ENCODE measurements at places on chromosomes 7 and 10. TPM values are rescaled to one million over a fixed set of nuclear protein-coding genes. Genes with fewer than 3 reads are reported as not detected.

The NPTX2 gene
- total RNA-seq, result 4.8 TPM

The PHKG1 gene
- total RNA-seq, result 0.78 TPM

DNA sequence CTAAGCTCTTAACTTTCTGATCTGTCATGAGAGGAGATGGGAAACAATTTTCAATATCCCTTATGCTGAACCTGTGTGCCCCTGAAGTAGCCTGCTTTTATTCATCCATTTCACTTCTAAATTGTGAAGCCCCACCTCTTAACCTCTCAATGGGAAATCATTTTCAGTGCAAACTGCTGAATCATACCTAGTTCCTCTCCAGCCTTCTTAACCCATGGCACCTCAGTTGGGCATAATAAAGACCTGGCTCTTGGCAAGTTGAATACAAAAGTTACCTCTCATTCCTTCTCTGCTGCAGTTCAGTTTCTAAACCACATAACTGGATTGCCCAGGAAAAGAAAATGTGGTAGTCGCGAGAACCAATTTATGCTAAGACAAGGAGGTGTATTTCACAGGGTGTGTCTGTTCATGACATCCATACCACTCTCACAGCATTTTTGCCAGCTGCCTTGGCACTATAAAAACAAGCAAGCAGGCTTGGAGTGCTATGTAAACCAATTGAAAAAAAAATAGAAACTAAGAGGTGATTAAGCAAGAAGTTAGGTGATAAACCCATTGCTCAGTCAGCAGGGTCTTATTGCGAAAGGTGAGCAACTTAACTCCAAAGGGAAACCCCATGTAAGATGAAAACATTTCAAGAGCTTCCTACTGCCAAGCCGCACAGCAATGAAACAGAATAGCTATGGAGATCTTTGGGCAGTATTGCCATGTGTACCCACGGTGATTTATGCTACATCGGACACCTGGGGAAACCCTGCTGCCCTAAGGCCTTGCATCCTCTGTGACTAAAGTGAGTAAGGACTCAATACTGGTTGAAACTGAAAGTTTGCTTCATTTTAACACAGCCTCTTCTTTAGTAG, 57.0 kb upstream of the DKK1 start:
- peak; percentile 4 for DNase-seq

GRCh38 chr10:85538601-85539000, 828.0 kb downstream of the GRID1 start:
- no peak for DNase-seq

DNA sequence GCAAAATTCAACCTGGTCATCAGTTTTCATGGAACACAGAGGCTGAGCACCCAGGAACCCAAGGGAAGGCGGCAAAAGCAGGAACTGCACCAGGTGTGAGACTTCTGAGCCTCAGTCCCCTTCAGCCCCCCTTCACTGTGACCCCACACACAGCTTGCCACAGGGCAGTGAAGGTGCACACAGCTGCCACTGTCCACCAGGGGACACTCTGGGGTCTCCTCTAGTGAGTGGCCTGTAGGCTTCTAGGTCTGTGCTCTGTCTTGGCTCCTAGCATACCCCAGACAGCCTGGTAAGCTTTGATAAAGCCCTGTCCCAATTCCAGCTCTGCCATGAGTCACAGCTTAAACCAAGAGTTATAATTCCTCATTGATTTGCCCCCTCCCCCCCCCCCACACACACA, 12.1 kb downstream of the KCNH2 start:
- no peak for DNase-seq

DNA sequence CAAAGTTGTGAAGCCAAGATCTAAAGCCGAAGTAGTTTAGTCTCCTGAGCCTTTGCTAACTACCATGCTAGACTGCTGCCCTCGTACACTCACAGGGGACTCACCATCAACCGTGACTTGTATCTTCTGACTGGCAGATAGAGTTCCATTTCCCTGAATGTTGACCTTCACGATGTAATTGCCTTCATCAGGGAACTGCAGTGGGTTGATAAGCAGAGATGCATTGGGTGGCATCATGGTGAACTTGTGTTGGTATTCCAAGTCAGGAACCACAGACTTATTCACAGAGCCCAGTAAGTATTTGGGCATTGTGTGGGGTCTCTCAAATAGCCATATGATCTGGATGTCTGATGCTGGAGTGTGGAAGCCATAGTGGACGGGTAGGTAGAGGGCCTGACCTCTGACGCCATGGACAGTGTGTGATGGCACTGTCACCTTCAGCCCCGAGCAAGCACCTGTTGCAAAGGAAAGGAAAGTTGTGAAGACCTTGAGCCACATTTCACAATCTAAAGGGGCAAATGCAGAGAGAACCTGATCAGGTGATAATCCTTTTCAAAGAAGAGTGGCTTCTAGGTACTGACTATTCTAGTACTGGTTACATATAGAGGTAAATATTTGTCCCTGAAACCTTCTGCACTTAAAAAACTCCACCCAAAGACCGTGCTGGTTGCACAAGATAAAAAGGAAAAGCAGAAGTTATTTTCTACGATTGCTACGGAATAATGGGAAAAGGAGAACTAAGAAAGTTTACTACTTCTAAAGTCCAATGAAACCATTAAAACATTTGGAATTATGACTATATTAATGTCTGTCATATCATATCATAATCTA, 7.1 kb downstream of the HEPACAM2 start:
- no peak for DNase-seq
